KG1 (cell line): ENCODE measurements at places on chromosomes 13 and 19.

GRCh38 chr13:63693696-63694095 lies 2278.0 kb upstream of the PCDH20 start:
- no peak for DNase-seq

GRCh38 chr13:59088716-59089115 lies 1075.0 kb downstream of the DIAPH3 start:
- DNase-seq, result no peak

DNA sequence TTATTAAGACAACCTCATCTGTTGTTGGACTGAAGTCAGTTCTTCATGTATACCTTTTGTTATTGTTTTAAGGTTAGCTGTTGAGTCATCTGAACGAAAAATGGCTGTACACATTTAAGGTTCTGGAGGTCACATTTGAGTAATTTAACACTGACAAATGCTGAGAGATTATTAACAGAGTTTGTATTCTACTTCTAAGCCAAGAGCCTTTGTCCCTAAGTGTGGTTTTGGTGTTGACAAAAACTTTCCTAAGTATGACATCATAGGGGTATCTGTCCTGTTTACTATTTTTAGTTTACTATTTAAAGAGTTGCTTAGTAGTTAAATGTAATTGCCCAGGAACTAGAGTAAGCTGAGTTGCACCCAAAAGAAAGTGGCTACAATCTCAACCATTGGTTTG lies 71.9 kb downstream of the CDK8 start:
- no peak for DNase-seq

- DNase-seq, result no peak
These were observed 105.7 kb upstream of the SOX1 start for GRCh38 chr13:111961236-111961635.

DNA sequence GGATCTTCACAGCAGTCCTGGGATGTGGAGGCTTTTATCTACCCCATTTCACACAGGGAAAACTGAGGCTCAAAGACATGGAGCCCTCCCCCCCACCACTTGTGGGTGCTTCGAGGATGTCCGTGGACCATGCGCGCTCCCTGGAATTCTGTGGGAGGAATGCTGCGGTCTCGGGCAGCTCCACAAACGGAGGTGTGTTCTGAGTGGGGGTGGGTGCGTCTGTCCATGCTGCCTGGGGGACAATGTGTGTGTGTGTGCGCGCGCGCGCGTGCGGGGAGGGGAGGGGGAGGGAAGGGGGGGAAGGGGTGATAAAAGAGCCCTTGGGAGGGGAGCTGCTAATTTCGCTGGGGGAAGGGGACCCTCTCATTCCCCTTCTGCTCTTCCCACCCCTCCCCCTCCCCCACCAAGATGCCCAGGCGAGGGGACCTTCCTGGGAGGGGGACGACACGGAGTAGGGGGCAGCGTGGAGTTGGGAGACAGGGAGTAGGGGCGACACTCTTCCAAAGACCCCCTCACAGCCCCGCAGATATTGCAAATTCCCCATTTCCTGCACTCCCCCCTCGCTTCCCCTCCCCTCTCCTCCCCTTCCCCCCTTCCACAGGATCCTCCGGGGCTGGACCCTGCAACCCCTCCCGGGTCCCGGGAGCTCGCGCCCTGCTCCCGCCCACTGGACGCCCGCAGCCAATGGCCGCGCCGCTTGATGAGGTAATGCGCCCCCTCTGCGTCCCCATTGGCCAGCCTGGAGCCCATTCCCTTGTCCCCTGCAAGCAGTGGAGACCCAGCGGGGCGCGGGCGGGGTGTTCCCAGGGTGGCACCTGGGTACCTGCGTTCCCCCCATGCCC lies 18.9 kb upstream of the ZNRF4 start:
- no peak for DNase-seq

DNA sequence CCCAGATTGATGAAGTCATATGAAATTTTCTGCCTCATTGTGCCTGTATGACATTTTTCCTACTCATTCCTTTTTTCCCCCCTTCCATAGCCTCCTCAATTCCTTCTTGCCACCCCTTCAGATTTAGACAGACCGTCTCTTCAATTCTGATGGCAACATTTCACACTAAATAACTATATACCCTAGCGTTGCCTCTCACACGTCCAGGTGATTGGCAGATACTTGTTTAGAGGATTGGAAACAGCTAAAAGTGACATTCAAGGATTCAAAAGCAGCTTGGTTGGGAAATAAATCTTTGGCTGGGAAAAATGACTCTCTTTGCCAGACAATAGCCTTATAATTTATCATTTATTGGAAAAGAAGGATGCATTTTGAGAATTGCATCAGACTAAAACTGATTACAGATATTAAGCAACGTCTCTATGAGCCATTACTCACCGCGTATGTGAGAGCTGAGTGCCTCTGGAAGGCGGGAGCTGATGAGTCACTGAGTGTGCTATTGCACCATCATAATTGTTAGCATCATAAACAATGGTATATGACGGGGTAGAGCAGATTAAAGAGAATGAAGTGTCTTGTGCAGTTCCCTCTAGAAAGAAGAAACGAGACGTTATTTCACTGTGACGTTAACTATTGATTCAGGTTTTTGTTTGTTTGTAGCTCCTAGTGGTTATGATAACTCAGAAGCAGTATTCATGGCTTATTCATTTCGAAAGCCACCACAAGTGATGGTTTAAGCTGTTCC lies 61.1 kb upstream of the FAM216B start:
- DNase-seq, result no peak

DNA sequence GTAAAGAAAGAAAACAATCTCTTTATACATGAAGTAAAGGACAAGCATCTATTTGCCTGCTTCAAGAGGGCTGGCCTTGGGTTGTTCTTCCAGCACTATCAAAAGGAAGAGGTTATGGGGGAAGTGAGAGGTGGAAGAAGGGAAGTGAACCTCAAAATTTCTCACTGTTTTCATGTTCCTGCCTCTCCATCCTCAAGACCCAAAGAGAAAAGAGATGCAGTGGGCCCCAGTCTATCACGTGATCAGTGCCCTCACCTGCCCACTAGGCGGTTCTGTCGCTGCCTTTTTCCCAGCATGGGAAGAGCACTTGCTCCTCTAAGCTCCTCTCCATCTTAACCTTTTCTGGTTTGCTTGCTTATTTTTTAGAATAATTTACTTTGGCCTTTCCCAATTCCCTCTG lies 6.2 kb upstream of the USP12 start:
- no peak for DNase-seq

GRCh38 chr13:30997697-30998096 lies 65.2 kb downstream of the TEX26 start:
- no peak for DNase-seq

DNA sequence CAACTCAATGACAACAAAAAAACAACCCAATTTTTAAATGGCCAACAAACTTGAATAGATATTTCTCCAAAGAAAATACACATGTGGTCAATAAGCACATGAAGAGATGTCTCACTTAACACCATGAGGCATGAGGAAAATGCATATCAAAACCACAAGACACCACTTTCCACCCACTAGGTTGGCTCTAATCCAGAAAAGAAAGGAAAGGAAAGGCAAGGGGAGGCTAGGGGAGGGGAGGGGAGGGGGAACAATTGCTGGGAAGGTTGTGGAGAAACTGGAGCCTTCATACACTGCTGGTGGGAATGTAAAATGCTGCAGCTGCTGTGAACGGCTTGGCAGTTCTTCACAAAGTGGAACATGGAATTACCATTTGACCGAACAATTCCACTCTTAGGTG lies 854.3 kb downstream of the UQCRFS1 start:
- no peak for DNase-seq

- DNase-seq, result no peak
These were observed 7.9 kb upstream of the JUNB start for GRCh38 chr19:12783291-12783848.

- DNase-seq, result no peak
These were observed 283.0 kb upstream of the SGCG start for GRCh38 chr13:22897571-22898314.

GRCh38 chr19:45632468-45633196 lies 6.6 kb downstream of the EML2 start:
- DNase-seq, result no peak

GRCh38 chr19:41688098-41688497 lies at the start of gene CEACAM7:
Gene CEACAM7, minus strand, starts transcription at chr19:41688270. Its CDS starts 105 bp downstream, at chr19:41688165.
- DNase-seq, result no peak

DNA sequence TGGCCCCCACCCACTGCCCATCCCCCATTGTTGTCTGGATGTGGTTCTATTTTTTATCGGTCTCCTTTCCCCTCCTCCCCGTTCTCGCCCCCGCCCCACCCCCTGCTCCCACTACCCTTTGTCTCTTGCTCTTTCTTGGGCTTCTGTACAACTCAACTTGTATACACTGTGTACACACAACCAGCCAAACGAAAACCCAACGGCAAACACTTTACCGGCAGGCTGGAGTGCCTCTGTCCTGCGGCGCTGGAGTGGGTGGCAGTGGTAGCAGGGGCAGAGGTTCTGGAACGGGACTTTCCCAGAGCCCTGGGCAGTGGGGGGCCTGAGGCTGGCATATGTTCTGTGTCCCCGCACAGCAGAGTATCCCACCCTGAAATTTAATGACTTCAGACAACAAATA lies 13.7 kb downstream of the RRAS start:
- DNase-seq, result no peak

GRCh38 chr13:33188093-33188882 lies 97.3 kb downstream of the STARD13 start:
- no peak for DNase-seq

DNA sequence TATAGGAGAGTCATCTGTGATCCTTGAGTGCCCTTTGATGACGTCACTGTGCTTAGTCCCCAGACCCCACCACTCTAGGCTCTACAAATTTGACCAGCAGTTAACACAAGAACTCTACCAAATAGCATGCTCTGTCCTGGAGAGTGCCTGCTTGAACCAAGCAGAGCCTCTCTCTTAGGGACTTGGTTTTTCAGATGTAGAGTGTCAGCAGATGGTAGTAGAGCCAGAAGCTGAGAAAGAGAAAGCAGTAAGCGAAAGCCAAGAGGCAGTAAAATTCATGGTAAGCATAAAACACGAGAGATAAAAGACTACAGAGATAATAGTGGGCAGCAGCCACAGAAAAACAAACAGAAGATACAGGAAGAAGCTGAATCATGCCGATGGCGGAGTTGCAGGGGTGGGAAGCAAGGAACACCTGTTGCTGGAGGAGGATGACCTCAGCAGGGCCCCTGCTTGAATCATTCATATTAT lies 193.3 kb downstream of the SLC7A1 start:
- DNase-seq, result no peak

- no peak for DNase-seq
These were observed 23.4 kb upstream of the TBC1D4 start for GRCh38 chr13:75505327-75505726.

DNA sequence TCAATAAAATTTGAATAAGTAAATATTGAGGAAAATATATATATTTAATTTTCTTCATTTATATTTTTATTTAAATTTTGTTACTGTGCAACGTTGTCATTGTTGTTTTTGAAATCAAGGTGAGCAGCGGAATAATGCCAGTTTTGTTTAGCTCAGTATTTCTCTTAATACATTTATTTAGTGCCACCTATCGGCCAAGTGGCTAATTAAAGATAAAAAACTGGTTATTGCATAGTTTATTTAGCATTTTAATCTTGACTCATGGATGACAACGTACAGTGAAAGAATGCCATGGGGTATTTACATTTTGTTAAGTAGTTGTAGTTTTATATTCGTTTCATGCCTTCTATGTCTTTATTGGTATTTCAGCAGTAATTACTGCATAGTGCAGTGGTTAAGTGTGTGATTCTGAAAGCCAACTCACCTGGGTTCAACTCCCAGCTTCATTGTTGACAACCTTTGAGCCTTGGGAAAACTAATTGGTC lies 265.9 kb downstream of the MYO16 start:
- DNase-seq, result no peak

DNA sequence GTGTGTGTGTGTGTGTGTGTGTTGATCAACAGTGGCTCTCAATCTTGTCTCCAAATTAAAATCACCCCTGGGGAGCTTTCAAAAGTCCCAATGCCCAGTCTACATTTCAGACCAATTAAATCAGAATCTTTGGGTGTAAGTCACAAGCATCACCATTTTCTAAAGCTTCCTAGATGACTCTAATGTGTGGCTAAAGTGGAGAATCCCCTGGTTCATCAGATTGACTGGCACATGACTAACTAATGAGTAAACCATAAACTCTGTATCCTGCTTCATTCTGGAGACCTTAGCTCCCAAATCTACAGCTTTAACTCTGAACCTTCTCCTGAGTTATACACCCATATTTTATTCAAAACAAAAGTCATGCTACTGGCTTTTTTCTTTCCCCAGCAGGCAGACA lies 131.3 kb downstream of the SUCLA2 start:
- no peak for DNase-seq

DNA sequence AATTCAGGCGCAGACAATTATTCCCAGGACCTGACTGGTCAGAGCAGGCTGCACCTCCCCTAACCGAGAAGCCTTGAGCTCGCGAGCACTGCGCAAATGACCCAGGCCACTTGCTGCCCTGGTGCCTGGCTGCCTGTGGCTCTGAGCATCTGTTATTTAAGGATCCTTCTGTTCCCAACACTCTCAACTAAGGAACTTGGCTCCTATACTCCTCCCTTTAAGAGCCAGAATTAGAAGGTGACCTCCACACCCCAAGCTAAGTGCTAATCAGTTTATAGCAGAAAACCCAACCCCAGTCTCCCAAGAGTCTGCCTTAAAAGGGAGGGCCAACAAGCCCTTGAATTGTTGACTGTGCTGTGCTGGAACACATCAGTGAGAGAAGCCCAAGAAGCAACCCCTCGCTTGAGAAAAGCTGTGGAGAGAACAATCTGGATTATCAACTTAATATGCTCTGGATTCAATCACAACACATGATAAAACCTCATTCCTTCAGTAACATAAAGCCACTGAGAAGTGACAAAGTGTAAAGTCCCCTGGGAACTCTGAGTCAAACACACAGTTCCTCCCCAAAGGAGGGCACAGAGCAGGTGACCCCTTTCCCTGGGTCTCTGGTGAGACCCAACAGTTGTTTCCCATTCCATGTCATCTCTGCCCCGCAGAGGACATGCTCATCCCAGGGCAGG lies 14.6 kb downstream of the AKAP8L start:
- no peak for DNase-seq

DNA sequence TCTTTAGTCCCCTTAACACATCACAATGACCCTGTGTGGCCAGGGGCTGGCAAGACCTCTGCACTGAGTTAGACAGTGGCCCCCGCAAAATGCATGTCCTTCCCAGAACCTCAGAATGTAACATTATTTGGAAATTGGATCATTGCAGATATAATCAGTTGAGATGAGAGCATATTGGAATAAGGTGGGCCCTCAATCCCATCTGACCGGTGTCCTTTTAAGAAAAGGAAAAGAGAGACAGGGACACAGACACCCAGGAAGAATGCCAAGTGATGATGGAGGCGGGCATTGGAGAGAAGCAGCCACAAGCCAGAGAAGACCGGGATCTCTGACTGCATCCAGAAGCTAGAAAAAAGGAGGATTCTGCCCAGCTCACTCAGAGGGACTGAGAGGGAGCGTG lies 1.8 kb downstream of the FAM187B start:
- DNase-seq, result no peak

GRCh38 chr13:109627649-109628048 lies 158.7 kb downstream of the IRS2 start:
- DNase-seq, result no peak

GRCh38 chr19:34851277-34851804 lies 75.4 kb upstream of the ZNF30 start:
- DNase-seq, result no peak
